ENCODE measurements at places on chromosomes 12 and 14. TPM values are rescaled to one million over a fixed set of nuclear protein-coding genes. Genes with fewer than 3 reads are reported as not detected.

The PRICKLE1 gene
- total RNA-seq, result 13.9 TPM

The MMP17 gene
- total RNA-seq, result 8.6 TPM

The RFX4 gene
- total RNA-seq, result not detected

The NGB gene
- total RNA-seq, result not detected

The TCTN2 gene
- 12.2 TPM for total RNA-seq

The DLGAP5 gene
- total RNA-seq, result 17.4 TPM

DNA sequence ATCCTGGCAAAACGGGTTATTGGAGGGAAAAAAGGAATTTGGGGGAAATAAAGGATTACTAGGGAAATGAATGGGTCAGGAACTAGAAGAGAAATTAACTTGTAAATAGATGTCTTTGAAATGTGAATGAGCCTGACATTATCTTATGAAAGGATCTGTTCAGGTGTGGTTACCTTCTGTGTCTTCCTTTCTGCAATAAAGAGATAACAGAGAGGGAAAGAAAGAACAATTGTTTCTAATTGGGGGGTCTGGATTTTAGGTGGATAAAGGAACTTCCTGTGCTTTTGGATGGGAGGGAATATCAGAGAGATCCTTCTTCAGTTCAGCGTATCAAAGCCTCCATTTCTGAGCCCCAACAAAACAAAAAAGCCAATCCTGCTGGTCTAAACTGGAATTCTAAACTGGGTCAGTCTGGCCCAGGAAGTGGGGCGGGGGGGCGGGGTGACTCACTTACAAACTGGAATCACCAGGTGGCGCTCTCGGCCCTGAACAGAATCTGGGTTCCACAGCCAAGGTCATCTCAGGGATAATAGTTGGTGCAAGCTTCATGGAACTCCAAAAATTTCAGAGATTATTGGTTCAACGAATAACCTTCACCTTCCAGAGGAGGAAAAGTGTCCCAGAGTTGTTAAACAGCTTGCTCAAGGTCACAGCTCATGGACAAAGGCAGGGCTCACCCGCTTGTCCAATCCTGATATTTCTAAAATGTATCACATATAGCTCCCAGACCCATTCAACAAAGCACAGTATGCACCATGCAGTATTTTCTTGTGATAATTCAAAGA lies 15.2 kb upstream of the PEBP1 start:
- peak; percentile 71 for DNase-seq

GRCh38 chr12:90280564-90281058 lies 572.0 kb upstream of the ATP2B1 start:
- DNase-seq, result no peak

DNA sequence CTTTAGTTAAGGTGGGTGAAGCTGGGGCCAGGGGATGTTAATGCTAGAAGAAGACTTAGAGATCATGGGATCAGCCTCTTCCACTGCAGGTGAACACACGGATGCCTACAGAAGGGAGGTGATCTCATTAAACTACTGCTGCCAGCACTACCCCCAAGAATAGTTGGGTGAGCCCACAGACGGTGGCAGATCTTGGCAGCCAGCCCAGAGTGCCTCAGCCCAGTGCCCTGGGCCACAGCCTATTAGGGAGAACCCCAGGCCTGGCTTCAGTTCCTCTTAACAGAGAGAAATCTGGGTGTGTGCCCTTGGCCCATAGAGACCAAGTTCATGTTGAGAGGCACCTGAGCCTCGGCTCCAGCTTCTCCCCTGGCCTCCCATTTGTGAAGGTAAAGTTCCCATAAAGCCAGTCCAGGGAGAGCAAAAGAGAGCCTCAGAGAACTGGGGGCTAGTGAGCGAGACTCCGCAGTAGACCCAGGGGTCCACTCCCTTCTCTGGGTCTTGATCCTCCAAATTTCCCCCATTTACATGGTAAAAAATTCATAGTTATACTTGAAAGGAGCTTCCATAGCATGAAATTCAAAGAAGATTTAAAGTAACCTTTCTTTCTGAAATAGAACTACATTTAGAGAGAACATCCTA lies 125.0 kb upstream of the CCND2 start:
- DNase-seq, result no peak

- no peak for DNase-seq
Observed at GRCh38 chr12:79366374-79366773, 324.4 kb downstream of the PAWR start.

GRCh38 chr12:96720363-96720705 lies 186.7 kb upstream of the NEDD1 start:
- DNase-seq, result no peak

- DNase-seq, result peak; percentile 8
Observed at GRCh38 chr14:80095623-80096022, 115.7 kb downstream of the DIO2 start.

- DNase-seq, result peak; percentile 66
Observed at GRCh38 chr12:30795410-30796312, 40.9 kb upstream of the CAPRIN2 start.

DNA sequence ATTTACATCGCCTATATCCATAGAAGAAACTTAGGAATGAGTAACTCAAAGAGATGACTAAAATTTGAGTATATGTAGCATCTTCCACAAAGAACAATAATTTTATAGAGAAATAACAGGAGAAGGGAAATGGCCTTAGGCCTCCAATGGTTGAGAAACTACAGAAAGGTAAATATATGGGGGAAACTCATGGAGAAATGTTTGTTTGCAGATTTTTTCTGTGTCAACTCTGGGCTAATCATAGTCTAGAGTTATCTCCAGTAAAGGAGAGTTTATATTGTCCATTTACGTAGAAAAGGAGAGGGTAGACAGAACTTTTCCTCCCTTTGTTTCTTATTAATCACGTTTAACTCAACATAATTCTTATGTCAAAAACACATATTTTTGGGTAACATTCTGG lies 244.2 kb downstream of the GLT1D1 start:
- DNase-seq, result no peak

GRCh38 chr12:19312637-19313036 lies 126.7 kb upstream of the AEBP2 start:
- DNase-seq, result no peak

DNA sequence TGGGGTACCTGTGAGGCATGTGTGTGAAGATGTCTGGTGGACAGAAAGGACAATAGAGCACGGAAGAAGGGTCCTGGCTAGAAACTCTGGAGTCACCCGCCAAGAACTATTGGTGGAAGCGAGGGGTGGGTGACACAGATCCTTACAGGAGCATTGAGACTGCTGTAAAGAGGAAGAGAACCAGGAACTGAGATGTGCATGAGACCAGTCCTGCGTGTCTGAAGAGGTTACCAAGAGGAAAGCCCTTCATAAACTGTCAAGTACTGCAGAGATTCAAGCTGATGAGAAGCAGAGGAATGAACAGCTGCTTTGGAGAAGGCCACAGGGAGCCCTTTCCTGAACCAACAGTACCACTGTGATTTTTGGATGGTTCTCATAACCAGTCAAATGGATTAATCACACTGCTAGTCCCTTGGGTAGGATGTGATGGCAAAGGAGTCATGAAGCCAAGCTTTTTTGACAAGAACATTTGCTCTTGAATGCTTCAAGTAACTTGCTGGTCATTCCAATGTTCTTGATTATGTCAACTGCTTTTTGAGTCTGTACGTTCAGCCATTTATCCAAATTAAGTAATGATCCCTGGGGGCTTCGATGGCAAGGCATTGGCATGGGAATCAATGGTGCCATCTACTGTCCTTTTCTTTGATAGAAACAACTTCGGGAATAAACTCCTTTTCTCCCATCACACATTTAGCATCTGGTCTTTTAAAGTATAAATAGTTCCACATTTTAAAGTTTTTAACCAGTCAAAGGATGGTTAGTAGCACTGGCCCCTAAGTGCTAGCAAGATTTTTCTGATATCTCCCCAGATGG lies 42.9 kb downstream of the GPR135 start:
- DNase-seq, result no peak

DNA sequence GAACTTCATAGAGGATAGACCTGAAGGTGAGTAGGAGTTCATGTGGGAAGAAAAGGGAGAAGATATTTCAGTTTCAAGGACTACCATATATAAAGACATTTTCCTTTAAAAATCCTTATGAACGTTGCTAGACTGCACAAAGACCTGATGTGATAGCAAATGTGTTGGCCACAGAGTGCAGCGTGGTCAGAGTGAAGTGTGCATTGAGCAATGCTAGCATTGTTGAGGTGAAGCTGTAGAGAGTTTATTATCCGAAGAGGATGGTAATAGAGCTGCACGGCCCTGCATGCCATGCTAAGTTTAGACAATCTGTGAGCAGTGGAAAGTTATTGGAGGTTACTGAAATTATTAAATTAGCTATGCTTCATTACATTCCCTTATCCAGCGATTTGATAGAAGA lies 413.0 kb downstream of the CCDC91 start:
- no peak for DNase-seq

GRCh38 chr14:70096866-70097265 lies 91.9 kb downstream of the SLC8A3 start:
- DNase-seq, result peak; percentile 2

- DNase-seq, result peak; percentile 95
Observed at GRCh38 chr14:73227812-73228781, 9.2 kb upstream of the PAPLN start.

- DNase-seq, result no peak
Observed at GRCh38 chr12:30900351-30900750, 26.2 kb upstream of the TSPAN11 start.

GRCh38 chr12:90897986-90898385 lies 57.0 kb downstream of the CCER1 start:
- DNase-seq, result no peak

- no peak for DNase-seq
Observed at GRCh38 chr14:49677643-49678042, 10.4 kb downstream of the POLE2 start.

DNA sequence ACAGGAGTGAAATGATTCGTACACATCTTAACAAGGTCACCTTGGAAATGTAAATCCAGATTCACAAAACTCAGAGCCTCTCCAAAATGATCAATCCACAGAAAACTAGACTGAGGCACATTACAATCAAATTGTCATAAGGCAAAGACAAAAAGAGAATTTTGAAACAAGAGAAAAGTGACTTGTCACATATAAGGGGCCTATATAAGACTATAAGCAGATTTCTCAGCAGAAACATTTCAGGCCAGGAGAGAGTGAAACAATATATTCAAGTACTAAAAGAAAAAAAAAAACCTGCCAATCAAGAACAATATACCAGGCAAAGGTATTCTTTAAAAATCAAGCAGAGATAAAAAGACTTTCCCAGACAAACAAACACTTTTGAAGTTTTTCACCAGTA lies 429.1 kb downstream of the BCAT1 start:
- no peak for DNase-seq

DNA sequence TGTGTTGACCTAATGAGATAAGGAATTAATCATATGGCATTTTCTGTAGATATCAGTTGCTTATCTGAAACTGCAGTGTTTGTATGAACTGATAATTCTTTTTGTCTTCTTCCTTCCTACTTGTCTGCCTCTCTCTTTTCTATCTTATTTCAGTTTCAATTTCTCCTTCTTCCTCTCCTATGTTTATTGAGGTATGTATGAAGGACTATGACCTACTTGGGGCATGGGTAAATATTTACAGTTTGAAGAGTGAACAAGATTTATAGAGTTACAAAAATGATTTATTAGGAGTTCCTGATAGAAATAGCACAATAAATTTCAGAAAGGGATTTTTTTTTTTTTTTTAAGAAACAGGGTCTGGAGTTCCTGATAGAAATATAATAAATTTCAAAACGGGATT lies 88.7 kb upstream of the MUCL1 start:
- DNase-seq, result no peak

DNA sequence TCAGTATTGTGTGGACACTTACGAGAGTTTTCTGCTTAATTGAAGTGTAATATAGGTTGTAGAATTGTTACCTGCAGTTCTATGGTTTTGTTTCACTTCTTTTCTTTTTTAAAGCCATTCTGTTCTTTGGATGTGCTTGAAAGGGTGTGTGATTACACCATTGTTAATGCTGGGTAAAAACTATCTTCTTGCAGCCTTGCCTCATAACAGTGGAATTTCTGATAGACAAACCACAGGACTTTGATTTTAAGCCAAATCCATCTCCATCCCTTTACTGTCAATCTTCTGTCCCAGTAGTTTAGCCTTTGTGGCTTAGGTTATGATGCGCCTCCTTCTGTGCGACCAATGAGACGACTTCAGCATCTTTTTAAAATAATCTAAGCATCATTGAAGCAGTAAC lies 182.3 kb downstream of the PELI2 start:
- DNase-seq, result peak; percentile 10

DNA sequence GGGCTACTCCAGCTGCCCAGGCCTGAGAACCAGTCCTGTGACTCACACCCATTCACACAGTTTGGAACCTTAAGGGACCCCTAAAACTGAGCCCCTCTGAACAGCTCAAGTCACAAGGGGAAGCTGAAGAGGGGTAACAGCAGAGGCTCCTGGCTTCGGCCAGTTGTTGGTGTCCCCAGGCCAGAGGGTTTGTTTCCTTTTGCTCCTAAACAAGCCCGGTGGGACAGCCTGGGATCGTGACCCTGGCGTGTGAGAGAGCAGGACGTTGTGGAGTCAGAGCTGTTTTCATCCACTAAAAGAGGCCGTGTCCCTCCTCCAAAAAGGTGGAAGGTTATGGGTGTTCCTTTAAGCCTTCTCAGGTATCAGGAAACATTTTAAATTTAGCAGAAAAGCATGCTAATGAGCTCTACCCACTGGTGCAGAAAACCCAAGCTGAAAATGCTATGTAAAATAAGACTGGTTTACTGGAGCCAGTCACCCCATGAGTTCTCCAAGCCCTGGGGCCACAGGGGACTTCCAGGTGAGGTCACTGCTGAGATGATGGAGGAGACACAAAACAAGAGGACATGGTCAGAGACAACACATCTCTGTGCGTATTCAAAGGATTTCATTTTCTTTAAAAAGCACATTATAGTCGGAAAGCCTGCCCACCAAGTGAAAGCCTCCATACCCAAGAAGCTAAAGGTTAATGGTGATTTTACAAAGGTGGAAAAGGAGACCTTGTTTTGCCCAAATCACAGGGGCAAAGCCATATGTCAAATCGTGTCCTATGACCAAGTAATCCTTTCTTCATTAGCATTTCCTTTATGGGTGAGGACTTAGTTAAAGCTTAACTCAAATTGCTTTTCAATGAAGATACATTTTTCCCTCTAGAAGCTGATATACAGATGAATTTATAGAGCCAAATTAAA lies 14.1 kb downstream of the PRKAB1 start:
- DNase-seq, result no peak

- DNase-seq, result peak; percentile 30
Observed at GRCh38 chr12:101076921-101077320, 133.1 kb downstream of the SLC5A8 start.

- peak; percentile 65 for DNase-seq
Observed at GRCh38 chr14:92122351-92122677, 545 bp downstream of the CPSF2 start.
